OCI-M1 (cell line): ENCODE measurements at places on chromosomes 16 and 17.

- DNase-seq = no peak
Observed at GRCh38 chr16:67790071-67790470, 16.3 kb downstream of the RANBP10 start.

DNA sequence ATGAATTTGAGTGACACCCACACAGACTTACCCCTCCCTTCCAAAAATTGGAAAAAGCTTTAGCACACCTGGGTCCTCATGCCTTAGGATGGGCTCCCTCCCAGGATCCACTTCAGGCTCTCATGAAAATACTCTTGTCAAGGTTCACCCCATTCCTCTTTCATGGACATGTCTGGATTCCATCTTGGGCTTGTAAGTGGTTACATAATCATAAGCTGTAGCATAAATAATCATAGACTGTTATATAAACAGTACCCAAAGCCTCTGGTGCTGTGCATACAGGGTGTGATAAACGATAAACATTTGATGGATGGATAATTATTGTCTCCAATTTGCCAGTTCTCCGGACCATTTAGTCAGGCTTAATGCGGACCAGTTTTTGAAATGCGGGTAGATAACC, 53.7 kb upstream of the TEKT3 start:
- no peak for DNase-seq

- DNase-seq = no peak
Observed at GRCh38 chr17:20202141-20202621, 193.0 kb downstream of the SPECC1 start.

DNA sequence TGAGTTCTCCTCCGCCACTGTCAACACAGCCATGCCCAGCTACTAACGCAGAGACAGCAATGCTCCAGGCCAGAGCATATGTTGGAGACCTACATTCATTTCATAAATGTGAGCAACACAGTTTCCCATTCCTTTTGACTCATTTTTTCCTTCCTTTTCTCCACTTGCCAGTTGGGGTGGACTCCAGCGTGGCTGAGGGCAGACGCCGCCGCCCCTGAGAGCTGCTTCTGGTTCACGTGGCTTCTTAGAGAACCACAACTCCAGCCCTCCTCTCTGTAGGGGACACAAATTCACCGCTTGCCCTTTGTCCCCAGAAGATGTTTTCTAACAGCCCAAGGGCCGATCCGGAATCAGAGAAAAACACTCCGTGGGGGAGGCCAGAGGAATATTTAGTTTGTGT, 45.8 kb upstream of the ZCCHC14 start:
- DNase-seq = no peak

- no peak for DNase-seq
Observed at GRCh38 chr17:42674755-42675347, 1.9 kb downstream of the PLEKHH3 start.

DNA sequence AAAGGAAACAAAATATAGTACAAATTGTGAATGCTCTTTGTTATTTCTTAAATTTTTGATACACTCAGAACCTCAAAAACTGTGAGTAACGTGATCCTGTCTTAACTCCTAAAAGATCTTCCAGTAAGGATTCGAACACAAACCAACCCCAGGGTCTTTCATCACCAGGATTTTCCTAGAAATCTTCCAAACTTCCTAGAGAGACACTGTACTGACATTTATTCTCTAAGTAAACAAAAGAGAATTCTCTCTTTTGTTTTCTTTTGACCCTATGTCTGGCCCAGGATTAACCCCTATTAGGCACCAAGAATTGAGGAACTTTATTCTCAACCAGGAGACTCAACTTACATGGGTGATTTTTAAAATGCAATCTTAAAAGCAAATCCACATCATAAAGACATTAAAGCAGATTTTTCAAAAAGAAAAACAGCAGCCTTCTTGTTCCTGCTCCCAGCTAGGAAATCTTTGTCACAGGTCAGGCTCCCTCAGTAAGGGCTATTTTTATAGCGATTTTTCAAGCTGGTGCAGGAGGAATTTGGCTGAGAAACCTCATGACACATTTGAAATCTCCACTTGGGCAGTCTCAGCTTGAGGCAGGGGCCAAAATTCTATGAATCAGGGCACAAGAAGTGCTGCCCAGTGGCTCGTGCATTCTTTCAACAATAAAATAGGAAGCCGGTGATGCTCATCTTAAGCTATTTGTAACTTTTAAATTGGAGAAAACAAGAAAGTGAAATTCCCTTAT, 6.2 kb upstream of the SMG1 start:
- no peak for DNase-seq

GRCh38 chr17:78493450-78493849, 83.7 kb downstream of the DNAH17 start:
- no peak for DNase-seq

DNA sequence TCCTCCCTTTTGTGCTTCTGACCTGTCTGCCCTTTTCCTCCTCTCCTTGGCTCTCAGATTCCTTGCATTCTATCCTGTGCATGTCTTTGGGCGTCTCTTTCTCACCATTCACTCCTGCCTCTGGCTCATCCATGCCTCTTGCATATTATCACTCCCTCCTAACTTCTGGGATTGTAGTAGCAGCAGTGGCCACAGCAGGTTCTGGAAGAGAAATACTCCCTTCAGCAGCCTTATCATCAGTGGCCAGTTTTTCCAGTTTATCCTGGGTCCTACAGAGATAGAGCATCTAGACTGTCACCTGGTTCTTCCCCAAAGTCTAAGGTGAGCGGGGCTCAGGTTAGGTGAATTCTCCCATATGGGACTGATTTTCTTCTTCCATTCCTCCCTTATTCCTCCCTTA, 354.0 kb upstream of the CCL2 start:
- no peak for DNase-seq

- DNase-seq = no peak
Observed at GRCh38 chr17:73774852-73775251, 130.6 kb upstream of the SDK2 start.

GRCh38 chr17:31548709-31549108, 157.2 kb downstream of the RAB11FIP4 start:
- no peak for DNase-seq

DNA sequence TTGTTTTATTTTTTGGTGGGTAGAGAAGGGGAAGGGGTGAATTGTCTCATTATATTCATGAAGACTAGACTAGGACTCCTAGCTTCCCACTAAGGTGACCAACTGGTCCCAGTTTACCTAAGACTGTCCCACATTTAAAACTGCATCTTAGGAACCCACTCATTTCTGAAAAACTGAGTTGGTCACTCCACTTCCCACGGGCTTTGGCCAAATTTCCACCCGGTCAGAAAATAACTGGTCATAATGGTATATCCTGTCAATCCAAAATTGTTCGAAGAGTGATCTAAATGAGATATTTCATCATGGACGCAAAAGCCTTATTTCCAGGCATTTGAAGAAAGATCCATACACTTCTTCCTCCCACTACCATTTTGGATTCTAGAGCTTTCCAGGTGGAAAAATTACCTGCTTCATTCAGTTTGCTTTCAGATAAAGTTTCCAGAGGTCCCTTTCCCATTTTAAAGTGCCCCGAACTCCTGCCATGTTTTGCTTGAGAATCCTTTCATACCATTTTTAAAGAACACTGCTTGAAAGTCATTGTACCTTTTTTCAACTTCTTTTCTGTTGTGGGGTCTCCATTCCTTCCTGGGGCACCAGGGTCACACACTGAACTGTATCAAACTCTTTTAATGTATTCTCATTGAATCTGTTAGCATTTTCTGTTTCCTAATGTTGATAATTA, 21.8 kb upstream of the ZFHX3 start:
- DNase-seq = no peak

- no peak for DNase-seq
Observed at GRCh38 chr16:79247386-79247785, 353.2 kb downstream of the MAF start.

DNA sequence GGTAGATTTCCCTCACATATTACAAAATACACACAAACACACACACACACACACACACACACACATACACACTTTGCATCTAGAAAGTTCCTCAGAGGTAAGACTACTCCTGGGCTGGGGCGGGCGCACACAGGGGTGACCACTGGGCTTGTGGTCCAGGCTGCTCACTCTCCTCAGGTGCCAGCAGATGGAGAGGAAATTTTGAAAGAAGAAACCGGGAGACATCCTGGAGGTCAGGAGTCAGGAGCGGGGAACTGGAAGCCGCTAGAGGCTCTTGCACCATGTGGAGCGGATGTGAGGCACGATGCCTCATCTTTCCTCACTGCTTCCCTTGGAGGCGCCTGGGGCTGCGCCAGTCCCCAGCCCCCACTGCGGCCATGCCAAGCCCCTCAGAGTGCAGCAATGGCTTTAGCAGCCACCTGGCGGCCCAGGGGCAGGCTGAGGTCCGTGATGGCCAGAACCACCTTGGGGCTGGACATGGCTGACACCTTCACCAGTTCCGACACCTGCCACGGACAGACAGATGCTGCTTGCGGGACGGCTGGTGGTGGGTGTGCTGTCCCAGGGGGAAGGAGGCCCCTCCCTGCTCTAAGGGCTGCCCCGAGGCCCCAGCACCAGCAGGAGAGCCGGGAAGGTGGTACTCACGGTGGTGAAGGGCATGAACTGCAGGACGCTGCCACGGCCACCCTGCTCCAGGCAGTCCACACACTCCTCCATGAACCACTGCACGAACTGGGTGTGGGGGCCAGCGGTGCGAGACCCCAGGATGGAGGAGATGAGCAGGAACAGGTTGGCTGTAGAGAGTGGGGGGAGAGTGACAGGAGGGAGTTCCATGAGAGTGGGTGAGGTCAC, 4.1 kb downstream of the CSF3 start:
- no peak for DNase-seq

DNA sequence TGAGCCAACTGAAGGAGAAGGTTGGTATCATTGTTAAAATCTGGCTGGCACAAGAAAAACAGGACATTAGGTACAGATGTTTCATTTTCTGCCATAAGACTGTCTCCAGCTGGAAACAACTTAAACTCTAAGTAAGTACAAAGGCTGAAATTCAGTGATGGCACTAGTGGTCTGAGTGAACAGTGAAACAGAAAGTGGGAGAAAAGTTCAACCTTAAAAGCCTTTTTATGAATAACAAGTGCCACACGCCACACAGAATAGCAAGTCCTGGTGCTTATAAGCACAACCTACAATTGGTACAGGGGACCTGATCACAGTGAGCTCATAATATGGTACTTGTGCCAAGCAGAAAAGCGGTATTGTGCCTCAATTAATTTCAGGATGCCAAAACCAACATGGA, 56.7 kb downstream of the CEP112 start:
- DNase-seq = no peak

- no peak for DNase-seq
Observed at GRCh38 chr17:427891-428290, 75.3 kb upstream of the RPH3AL start.

GRCh38 chr16:84868829-84869472, 49.2 kb downstream of the CRISPLD2 start:
- DNase-seq = no peak

DNA sequence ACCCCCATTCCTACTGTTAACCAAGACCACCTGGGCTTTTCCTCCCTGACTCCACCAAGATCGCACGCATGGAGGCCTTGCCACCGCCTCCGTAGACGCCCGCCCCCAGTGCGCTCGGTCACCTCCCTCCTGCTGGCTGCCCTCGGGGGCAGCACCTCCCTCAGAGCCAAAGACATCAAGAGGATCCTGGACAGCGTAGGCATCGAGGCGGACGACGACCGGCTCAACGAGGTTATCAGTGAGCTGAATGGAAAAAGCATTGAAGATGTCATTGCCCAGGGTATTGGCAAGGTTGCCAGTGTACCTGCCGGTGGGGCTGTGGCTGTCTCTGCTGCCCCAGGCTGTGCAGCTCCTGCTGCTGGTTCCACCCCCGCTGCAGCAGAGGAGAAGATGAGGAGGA, 1.2 kb downstream of the EFCAB3 start:
- DNase-seq = no peak

- no peak for DNase-seq
Observed at GRCh38 chr16:74522160-74522559, 84.8 kb downstream of the GLG1 start.

DNA sequence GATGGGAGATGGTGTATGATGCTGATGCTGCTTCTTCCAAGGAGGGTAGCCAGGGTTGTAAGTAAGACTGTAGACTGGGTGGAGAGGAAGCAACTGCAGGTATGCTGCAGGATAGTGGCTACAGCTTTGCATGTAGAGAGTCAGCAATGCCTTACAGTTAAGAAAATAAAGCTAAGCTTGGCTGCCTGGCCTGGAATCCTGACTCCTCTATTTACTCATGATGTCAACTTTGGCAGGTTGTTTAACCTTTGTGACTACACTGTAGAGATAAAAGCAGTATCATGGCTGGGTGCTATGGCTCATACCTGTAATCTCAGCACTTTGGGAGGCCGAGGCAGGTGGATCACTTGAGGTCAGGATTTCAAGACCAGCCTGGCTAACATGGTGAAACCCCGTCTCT, 301.6 kb upstream of the RBFOX1 start:
- no peak for DNase-seq

GRCh38 chr17:5870231-5870953, 199.8 kb upstream of the WSCD1 start:
- DNase-seq = no peak

- no peak for DNase-seq
Observed at GRCh38 chr17:57210972-57211411, 45.3 kb upstream of the MSI2 start.

GRCh38 chr16:89084814-89085612, 8.6 kb upstream of the ACSF3 start:
- no peak for DNase-seq

GRCh38 chr17:21756856-21757619, 64.7 kb downstream of the KCNJ18 start:
- no peak for DNase-seq

DNA sequence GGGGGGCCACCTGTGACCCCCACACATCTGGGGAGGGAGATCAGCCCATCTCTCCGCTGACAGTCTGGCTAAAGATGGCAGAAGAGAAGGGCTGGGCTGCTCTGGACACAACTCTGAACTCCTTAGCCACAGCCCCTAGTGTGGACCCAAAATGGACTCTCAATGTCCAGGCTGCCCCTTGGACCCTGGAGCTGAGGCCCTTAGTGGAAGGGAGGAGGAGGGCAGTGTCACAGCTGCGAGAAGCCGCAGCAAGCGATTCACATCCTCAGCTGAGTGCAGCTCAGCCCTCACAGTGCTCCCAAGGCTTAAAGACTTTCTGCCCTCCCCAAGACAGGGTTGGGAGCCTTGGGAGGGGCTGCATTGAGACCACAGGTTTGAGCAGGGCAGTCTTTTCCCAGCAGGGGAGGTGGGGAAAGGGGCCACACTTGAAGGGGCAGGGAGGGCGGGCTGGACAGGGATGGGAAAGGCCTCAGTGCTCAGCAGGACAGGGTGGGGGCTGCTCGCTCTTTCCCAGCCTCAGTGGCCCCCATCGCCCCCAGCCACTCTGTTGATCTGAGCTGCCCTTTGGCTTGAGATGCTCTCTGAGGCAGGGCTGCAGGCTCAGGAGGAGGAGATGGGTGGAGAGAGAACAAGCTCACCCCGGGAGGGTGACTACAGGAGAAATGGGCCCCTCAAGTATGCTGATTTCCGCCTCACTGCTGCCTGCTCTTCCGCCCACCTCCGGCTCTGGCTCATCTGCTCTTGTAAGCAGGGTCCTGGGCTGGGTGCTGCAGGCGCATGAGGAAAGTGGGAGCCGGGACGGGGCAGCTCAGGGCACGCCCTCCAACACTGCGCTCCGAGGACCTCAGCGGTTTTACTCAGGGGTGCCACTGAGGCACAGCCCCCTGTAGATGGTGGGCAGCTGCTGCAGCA, 50.9 kb upstream of the MTSS2 start:
- no peak for DNase-seq

GRCh38 chr16:50275098-50275415, 8.7 kb downstream of the ADCY7 start:
- no peak for DNase-seq
